Activated CD8-positive, alpha-beta memory T cell treated with anti-CD3 and anti-CD28 coated beads for 1 hour (primary cell): ENCODE measurements at places on chromosomes 3 and 15.

DNA sequence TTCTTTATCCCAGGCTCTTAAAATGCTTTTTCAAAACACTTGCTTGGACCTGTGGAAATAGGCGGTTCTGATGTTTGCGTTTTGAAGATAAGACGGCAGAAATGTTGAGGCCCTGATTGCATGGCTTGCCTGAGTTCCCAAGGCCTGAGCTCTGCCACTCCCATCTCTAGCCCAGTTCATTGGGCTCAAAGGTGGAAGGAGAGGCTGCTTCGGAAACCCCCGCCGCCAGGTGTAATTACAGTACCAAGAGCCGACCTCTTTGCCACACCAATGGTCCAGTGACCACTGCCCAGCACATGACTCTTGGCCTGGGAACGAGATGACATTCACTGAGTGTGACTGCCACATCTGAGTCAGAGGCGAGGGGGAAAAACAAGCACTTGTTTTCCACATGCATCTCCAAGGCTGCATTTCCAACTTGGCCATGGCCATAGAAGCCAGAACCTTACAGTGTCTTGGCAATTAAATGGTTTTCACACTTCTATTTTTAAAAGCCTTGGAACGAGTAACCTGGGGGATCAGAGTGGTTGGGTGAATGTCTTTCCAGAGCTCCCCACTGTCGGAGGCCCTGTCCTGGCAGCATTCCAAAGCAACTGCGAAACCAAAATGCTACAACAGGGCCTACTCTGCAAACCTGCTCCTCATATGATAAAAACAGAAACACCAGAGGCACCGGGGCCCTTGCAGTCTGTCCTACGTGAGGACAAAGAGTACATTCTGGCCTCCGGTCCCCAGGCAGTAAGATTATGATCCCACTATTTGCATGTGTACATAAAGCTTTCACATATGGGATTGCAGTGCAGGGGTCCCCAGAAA lies 63.8 kb upstream of the CGNL1 start:
- DNase-seq, result no peak

GRCh38 chr15:73993211-73993994 lies 1.1 kb upstream of the PML start:
- no peak for DNase-seq

GRCh38 chr15:28004143-28005003 lies 94.7 kb downstream of the OCA2 start:
- DNase-seq, result no peak

- no peak for DNase-seq
Measured at GRCh38 chr15:75431270-75431669, 20.2 kb downstream of the SIN3A start.

DNA sequence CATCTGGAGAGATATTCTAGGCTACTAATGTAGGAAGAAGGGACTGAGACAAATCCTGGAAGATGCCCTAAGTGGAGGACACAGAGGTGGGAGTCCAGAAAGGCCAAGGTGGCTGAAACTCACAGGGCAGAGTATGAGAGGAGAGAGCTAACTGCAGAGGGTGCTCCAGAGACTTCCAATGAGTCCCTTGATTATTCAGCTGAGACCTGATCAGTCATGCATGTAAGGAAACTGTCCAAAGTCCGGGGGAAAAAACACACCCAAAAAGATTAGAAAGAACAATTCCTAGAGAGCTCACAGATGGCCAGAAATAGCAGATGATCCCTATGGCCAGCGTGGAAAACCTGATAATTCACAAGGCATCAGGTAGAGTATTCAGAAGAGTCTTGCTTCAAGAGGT lies 18.7 kb upstream of the FOXP1 start:
- DNase-seq, result no peak

DNA sequence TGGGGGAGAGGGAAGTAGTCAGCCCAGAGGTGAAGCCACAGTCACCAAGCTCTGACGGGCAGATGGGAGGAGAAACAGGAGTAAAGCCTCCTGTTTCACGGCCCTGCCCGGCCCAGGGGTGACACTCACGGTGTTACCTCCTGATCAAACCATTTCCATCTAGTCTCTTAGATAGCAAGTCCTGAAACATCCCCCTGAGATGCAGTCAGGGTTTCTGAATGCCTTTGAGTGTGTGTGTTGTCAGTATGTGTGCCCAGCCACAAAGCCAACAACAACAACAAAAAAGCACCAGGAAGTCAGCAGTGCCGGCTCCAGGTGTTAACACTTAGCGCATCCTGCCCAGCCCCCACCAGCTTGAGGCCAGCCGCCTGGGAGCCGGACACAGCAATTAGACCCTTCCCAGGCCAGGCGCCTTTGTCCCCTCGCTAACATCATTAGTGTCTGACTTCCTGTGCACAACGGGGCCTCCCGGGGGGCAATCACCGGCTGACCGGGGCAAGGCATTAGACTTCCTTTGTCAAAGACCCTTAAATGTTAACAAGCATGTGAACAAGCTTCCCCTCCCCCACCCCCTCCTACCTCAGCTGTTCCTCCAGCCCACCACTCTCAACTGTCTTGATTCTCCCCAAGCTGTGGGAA lies 34.5 kb downstream of the IL17RD start:
- DNase-seq, result no peak

DNA sequence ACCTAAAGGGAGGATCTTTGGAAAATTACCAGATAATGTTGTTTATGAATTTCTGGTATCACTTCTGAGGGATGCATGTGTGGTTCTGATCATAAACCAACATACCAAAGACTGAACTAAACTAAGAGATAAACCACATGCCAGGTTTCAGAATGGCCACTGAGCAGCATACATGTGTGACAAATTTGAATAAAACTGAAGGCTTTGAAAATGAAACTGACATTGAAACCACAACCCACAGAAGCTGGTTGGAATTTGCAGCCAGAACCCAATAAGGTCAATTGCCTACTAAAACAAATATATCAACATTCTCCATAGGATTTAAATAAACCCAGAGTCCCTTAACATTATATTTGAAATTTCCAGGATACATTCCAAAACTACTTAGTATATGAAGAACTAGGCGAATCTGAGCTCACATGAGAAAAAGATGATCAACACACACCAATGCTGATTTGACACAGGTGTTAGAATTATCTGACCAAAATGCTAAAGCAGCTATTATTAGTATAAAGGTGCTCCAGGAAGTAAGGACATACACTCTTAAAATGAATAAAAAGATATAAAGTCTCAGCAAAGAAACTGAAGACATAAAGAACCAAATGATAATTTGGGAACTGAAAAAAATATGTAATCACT lies 125.0 kb downstream of the ZNF280D start:
- DNase-seq, result no peak

DNA sequence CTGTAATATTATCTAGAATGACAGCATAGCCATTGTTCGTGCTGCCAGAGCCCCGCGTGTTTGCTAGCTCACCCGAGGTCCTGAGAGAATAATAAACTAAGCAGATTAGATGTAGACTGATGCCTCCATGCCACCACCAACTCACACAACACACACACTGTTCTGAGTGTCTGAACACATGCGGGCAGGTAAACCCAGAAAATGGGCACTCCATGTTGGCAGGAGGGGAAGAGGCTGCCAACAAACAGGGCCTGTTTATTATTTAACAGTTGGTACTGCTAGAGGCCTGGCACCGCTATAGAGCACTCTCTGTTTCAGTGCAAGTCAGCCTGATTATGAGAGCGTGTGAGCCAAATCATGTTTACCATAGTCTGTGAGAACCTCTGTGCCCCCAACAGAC lies 299.0 kb downstream of the ZBTB20 start:
- DNase-seq, result no peak

GRCh38 chr3:13308380-13308801 lies 111.7 kb downstream of the NUP210 start:
- no peak for DNase-seq

- DNase-seq, result no peak
Measured at GRCh38 chr15:64314456-64314855, 41.5 kb downstream of the CSNK1G1 start.

GRCh38 chr3:5607581-5607980 lies 420.1 kb downstream of the EDEM1 start:
- no peak for DNase-seq

DNA sequence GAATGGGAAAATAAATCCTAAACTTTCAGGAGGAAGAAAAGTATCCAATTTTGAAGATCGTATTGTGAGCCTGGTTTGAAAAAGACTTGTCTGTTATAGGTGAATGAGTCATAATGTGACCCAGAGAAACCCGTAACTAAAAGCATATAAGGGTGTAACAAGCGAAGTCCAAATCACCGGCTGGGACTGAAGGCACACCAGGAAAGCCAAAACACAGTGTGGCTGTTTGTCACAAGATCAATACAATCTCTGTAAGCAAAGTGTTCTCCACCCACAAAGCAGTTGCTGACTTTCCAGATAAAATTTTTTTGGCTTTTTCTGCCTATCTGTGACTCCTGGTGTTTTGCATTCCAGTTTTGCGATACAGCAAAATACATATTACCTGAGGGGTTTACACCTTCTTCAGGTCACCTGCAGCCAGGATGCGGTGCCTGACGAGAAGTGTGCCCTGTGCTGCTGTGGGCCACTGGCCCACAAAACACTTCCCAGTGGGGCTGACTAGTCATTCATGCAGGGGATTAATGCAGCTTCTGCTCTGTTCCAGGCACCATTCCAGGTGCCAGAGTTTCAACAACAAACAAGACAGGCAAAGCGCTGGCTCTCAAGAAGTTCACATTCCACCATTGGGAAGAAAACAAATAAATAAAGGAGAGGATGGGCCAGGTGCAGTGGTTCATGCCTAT lies 14.4 kb downstream of the HES1 start:
- no peak for DNase-seq

- DNase-seq, result no peak
Measured at GRCh38 chr3:188124184-188124583, 29.8 kb upstream of the LPP start.

- DNase-seq, result no peak
Measured at GRCh38 chr3:30640851-30641250, 34.5 kb downstream of the TGFBR2 start.

DNA sequence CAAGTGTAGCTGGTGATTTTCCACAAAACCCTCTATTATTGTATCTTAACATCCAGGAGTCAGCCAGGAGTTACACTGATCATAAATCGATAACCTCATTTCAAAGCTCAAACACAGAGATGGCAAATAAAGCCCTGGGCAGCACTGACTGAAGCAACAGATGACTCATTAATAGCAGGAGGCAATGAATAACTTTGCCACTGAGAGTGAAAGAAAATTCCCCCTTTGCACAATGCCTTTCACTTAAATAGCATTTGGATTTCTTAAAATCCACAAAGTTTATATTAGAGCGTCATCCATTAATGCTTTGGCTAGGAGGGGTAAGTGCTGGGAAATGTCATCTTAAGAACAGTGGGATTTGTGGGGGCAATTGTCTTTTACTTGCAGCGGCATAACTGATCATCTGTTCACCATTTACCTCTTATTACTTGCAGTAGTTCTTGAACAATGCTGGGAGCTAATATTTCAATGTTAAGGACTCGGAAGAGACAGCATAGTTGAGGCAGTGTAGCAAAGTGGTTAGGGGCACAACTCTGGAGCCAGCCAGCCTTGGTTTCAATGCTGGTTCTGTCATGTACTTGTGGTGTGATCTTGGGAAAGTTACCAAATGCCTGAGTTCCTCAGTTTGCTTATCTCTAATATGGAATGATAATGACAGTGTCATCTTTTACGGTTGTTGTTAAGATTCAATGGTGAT lies 630.4 kb upstream of the TBL1XR1 start:
- DNase-seq, result no peak

DNA sequence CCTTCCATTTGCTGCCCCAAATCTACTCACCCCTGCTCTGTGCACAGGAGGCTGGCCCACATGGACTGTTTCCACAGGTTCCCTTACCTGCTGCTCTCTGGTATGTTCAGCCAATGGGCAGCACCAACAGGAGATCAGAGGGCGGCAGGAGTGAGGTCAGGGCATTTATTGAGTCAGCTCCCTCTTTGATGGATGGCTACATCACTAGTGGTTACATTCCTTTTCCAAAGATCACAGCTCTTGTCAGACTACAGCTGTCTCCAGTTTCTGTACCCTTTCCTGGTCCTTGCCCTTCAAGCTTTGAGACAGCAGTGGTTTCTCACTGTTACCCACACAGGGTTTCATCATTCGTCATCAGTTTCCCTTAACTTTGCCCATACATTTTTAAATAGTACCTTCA lies 325.1 kb downstream of the SUCLG2 start:
- DNase-seq, result no peak

- peak; percentile 48 for DNase-seq
Measured at GRCh38 chr3:16842272-16843270, 42.2 kb upstream of the PLCL2 start.

DNA sequence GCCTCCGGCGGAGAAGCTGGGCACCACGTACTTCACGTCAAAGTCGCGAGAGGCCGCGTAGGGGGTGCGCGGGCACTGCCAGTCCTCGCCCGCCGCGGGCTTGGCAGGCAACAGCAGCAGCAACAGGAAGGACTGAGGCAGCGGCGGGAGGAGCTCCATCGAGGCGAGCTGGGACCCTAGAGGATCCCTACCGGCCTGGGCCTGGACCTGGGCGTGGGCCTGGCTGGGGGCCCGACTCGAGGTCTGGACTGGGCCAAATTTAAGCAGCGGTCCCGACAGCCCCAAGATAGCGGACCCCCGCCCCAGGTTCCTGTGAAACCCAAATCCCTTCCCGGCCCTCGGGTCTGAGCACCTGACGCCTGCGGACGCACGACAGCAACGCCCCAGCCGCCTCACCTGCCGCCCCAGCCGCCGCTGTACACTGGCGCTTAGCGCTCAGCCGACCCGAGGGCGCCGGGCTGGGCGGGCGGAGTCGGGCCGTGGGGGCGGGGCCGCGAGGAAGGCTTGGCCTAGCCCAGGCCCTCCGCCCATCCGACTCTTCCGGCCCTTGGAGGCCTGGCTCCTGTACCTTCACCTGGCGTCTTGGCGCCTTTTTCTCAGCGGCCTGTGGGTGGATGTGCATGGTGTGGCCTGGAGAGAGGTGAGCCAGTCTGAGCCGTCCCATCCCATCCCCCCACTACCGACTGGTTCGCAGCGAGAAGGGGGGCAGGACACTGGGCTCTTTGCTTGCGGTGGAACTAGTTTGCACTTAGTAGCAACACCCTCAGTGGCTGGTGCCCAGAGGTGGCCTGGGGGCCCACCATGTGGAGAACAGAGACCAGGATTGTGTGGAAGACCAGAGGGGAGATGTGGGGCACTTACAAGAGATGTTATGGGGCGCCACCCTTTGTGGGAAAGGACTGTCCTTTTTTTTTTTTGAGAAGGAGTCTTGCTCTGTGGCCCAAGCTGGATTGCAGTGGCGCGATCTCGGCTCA lies at the start of gene MST1R:
MST1R (minus strand) TSS at position 423 of the 974 bp plus-strand sequence; CDS start at position 159, 264 bp downstream.
- peak; percentile 74 for DNase-seq

DNA sequence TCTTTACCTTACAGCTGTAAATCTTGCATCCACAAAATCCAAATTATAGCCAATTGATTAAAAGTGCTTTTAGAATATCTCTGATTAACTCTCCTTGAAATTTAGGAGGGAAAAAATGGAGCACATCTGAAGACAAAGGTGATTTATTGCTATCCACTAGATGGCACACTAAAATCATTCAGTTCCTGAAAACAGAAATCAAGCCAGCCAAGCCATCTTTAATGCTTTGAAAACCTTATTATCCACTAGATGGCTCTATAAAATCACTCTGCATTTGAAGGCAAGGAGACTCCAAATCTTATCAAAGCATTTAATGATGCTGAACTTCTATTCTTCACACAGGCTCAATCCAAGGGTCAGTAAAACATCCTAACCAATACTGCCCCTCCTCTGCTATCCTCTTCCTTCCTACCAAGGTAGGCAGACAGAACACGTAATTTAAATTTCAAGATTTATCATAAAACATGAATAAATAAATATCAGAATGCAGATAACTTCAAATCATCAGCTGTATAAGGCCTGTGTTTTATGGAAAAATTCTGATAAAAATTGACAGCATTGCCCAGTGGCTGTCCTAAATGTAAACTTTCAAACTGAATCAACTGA lies 48.4 kb downstream of the GOLIM4 start:
- DNase-seq, result no peak
